IPS DF 19.7 (cell line): ENCODE measurements at places on chromosomes 6 and 20.
A peak's percentile ranks its signal among the peaks of the same experiment; 100 is the strongest.

GRCh38 chr6:120938876-120939472, 395.3 kb downstream of the TBC1D32 start:
- DNase-seq = no peak

DNA sequence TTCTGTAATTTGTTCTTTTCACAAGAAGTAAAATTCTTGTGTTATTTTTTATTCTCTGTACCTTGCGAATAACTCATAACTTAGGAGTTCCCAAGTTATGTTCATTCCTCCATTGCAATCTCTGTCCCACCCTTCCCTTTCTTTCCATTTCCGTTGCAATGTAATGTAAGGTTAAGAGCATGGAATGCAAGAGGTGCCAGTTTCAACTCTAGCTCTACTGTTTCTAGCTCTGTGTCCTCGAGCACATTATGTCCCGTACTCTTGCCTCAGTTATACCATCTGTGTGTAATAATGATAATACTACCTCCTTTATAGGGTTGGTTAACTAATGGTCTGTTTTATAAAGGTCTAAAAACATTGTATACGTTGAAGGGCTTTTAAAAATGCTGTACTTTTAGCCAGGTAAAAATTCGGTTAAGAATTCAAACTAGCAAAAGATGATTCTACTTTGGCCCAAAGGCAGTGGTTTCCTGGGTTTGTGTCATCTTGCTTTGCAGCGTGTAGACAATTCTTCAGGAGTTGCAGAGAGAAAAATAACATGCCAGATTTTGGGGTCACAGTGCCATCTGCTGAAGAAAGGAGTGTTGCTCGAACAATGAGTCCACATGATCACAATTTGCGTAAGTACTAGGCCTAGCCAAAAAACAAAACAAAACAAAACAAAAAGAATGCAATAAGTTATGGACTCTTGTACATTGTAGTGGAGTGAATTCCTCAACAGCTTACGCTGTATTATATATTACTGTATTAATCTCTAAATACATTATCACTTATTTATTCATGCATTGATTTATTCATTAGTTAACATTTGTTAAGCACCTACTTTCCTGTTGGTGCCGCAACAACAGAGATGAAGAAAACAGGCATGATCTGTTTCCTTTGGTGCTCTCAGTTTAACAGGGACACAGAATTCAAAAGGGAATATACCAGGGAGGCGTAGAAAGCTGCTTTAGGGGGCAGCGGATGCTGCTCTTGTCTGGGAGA, 10.0 kb upstream of the PFDN4 start:
- no peak for DNase-seq

- DNase-seq = no peak
Observed at GRCh38 chr20:55538261-55538908, 466.9 kb downstream of the CBLN4 start.

GRCh38 chr6:25991785-25992412, 29.3 kb downstream of the TRIM38 start:
- peak; percentile 20 for DNase-seq

GRCh38 chr6:83853178-83854000, at the start of gene RIPPLY2:
TSS of gene RIPPLY2 (plus strand) at chr6:83853360. CDS start at chr6:83853417, 57 bp downstream.
- DNase-seq = no peak

DNA sequence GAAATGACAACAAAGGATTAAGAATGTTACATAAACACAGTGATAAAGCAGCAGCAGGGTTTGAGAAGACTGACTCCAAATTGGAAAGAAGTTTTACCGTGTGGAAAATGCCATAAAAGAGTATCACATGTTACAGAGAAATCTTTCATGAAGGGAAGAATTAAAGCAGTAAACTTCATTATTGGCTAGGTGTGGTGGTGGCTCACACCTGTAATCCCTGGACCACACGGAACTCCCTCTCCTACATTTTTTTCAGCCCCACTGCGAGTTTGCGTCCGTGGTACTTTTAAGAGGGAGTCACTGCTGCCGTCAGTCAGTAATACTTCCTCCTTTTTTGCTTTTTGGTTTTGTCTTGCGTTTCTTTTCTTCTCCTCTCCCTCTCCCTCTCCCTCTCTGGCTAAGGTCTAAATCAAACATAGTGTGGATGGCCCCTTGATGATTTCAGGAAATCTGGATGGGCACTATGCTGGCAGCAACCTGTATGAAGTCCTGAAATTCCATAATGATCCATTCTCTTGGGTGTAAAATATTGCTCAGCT, 112.3 kb downstream of the MAN1A1 start:
- no peak for DNase-seq

- DNase-seq = no peak
Observed at GRCh38 chr6:110557199-110557598, 80.8 kb upstream of the SLC22A16 start.

GRCh38 chr6:129634411-129635230, 75.4 kb downstream of the ARHGAP18 start:
- DNase-seq = no peak

DNA sequence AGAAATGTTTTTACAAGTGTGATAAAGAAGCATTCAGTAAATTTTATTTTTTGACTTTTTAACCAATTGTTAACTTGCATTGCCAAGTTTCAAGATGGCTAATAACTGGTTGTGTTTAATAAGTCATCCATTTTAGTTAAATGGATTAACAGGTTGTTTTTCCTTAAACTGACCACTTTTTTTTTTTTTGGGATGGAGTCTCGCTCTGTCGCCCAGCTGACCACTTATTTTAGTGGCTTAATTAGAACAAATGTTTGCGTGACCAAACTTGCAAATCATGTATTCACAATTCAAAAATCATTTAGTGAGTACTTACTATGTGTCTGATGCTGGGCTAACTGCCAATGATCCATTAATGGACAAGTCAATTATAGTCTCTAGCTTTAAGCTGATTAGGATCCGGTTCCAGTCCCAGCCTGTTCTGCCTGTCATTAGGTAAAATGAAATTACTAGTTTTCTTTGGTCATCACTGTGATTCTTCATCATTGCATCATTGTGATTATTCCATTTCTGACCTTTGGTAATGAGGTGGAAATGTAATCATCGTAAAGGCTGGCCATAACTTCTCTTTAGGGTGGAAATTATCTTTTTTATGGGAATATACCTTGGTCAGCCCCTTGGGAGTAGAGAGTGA, 729.2 kb upstream of the MARCKS start:
- no peak for DNase-seq

- DNase-seq = no peak
Observed at GRCh38 chr20:49097159-49097558, 51.0 kb downstream of the CSE1L start.

DNA sequence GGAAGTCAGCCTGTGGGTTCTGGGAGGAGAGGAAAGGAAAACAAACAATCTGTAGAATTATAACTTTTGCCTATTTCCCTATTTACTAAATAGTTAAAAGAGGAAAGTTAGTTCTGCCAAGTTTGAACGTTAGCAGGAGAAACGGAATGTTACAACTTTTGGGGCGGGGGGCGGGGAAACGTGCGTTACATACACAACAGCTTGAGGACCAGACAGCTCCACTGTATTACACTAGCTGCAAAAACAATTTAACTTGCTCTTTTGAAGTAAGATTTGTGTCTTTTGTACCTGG, 498 bp upstream of the PRDM1 start:
- DNase-seq = no peak

- no peak for DNase-seq
Observed at GRCh38 chr6:85581572-85581971, 12.1 kb downstream of the SNX14 start.

GRCh38 chr20:38218566-38218885, 42.0 kb downstream of the KIAA1755 start:
- DNase-seq = no peak

- DNase-seq = no peak
Observed at GRCh38 chr20:46051556-46052308, 22.7 kb downstream of the SLC12A5 start.

DNA sequence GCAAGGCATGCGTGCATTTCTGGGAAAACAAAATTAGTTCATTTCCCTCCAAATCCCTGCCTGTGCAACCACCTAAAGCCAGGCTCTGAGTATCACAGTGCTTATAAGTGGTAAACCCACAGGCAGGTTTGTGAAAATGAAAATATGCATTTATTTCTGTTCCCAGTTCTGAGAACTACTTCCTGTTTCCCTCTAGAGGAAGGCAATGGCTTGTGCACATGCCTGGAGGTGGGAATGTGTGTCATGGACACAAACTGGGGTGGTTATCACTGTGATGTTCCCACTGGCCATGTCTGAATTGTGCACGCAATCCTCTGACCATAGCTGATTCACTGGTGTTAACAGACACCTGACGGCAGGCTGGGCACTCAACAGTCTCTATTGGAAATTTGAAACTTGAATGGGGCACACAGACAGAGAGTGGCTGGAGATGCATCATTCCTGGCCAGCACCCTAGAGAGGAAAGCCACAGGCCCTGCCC, 26.3 kb downstream of the FAM110A start:
- DNase-seq = no peak

DNA sequence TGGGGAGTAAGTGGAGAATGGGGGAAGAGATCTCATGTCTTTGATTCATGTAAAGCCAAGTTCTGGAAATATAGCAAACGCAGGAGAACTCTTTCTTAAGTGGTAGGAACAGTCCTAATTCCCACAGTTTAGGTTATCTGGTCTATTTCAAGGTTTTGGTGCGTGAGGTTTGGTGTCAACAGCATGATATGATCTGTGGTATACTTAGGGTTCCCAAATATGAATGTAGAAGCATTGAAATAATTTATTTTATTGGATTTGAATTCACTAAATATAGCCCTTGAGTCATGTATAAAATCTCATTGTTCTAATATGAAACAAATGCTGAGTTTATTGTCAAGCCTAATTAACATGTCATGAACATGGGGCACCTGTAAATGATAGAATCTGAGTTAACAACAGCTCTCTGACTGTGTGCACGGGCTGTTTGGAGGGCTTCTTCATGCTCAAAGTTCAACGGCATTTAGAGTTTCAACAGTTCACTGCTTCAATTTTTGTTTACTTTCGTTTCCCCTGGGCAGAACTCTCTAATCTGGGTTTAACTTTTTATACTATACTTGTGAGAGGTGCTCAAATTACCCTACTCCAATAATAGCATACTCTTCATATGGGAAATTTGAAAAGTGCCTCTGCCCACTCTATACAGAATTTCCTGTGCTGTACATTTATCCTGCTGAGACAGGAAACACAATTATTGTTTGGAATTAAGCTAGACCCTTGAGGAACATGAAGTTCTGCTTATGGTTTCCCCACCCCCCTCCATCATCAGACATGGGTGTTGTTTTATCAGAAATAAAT, 236.3 kb upstream of the ZNF217 start:
- DNase-seq = no peak

DNA sequence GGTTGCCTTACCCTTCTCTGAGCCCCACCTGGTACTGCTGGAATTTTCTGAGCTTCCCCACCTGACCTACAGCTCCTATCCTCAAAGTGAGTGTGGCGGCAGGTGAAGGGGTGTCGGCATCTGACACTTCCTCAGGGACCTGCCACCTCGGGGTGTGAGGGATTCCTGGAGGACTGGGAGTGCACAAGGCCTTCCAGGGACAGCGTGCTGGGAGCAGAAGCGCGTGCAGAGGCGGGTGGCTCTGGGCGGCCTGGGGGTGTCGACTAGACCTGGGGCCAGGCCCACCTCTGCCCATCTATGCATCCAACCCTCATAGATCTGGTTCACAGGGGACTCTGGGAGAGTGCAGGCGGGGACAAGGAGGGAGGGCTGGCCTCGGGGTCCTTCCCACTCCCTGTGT, 7.8 kb downstream of the DLGAP4 start:
- DNase-seq = no peak

- no peak for DNase-seq
Observed at GRCh38 chr6:165098165-165098564, 211.2 kb downstream of the C6orf118 start.

GRCh38 chr20:51514249-51514648, 28.3 kb downstream of the NFATC2 start:
- DNase-seq = no peak

GRCh38 chr6:31614684-31615578, at the start of gene AIF1:
TSS of gene AIF1 (plus strand) at chr6:31615234. CDS start at chr6:31615330, 96 bp downstream.
- DNase-seq = no peak

DNA sequence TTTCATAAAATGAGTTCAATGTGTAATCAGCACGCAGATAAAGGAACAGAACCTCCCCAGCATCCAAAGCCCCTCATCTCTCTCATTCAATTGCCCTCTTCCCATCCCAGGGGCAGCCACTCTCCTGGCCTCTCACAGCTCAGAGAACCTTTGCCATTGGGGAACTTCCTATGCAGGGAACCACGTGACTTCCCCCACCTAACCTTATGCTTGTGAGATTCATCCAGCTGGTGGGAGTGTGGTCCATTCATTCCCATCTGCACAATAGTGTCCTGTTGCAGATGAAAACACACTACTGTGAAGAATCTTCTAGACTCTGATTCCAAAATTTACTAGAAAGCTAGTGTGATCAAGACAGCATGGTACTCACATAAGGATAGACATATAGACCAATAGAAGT, 299.3 kb downstream of the CDH4 start:
- DNase-seq = no peak

DNA sequence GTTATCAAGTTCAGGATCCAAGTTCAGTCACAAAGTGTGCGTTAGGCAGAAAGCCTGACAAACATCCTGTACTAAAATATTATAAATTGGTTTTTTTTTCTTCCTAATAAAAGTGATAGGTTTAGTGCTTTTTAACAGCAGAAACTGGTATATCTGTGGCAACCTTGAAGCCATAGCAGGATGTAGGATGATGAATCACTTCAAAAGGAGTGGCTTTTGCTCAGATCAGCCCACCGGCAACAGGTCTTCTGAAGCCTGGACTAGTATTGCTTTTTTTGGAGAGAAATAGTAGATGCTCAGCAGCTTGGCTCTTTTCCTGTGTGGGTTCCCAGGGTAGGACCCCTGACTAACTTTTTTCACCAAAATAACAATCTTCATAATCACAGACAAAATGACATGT, 190.8 kb downstream of the EPM2A start:
- DNase-seq = no peak

DNA sequence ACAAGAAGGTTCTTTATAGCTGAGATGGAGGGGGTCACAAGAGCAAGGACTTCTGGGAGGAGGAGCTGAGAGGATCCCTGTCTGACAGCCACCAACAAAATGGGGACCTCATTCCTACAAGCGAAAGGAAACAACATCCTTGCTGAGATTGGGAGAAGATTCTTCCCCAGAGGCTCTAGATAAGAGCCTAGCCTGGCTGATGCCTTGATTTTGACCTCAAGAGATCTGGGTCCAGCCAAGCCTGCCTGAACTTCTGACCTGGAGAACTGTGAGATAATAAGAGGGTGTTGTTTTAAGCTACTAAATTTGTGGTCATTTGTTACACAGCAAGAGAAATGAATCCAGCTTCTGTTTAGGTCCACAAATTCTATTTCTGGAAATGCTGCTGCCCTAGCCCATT, 75.4 kb upstream of the SLC4A11 start:
- DNase-seq = no peak

GRCh38 chr20:44384423-44385027, 29.0 kb downstream of the HNF4A start:
- peak; percentile 30 for DNase-seq

- no peak for DNase-seq
Observed at GRCh38 chr6:98454809-98455322, 379.5 kb upstream of the POU3F2 start.

DNA sequence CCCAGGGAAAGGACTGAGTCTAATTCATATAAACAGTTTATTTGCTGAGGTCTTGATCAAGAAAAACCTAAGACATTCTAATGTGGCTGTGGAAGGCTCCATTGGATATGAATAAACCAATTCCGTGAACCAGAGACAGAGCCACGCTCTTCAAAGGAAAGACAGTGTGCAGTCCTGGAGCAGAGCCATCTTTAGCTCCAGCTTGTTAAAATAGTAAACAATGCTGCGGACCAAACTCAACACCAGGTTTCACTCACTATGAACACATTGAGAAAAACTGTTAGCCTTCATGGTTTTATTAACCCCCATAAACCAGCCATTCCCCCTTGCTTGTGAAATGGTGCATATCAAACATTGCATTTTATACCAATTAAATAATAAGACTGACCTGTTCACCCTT, 61.9 kb downstream of the COL9A1 start:
- DNase-seq = no peak
